ENCODE measurements at places on chromosomes 3 and 15.
A peak's percentile ranks its signal among the peaks of the same experiment; 100 is the strongest.

DNA sequence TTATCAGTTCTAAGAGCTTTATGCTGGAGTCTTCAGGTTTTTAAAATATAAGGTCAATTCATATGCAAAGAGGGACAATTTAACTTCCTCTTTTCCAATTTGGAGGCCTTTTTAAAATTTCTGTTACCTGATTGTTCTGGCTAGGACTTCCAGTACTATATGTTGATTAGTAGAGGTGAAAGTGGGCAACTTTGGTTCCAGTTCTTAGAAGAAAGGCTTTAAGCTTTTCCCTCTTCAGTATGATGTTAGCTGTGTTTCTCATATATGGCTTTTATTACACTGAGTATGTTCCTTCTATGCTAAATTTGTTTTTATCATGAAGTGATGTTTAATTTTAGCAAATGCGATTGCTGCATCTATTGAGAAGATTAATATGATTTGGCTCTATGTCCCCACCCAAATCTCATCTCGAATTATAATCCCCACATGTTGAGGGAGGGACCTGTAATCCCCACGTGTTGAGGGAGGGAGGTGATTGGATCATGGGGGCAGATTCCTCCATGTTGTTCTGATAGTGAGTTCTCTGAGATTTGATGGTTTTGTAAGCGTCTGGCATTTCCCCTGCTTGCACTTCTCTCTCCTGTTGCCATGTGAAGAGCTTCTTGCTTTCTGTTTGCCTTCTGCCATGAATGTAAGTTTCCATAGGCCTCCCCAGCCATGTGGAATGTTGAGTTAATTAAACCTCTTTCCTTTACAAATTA, 33.8 kb downstream of the FAIM start:
- no peak for DNase-seq

DNA sequence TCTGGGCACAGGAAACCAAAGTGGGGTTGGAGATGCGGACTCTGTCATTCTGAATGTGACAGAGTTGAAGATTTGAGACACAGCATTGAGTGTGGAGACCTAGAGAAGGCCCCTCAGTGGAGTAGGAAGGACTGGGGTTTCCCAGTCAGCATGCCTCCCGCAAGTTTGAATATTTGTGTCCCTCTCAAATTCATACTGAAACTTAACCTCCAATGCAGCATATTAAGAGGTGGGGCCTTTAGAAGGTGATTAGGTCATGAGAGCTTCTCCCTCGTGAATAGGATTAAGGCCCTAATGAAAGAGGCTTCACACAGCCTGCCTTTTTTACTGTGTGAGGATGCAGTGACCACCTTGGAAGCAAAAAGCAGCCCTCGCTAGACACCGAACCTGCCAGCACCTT, 8.0 kb downstream of the HDDC3 start:
- DNase-seq: no peak

GRCh38 chr3:128491941-128492670, 895 bp downstream of the GATA2 start:
- DNase-seq: no peak

DNA sequence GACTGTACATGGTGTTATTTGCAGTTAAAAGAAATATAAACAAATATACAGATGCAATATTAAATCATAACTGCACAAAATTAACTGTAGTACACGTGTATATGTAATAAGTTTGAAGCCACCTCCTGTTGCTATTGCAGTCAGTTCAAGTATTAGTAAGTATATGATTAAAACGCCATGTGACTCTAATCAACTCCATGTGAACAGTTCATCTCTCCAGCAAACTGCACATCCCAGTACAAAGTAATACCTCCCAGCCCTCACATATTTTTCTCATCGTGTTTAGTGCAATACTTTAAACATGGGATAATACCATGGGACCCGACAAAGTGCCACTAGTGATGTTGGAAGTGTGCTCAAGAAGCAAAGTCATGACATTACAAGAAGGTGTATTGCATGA, 34.6 kb downstream of the PDCD10 start:
- DNase-seq: no peak

- DNase-seq: no peak
These were observed 662 bp downstream of the UBL7 start for GRCh38 chr15:74460298-74460697.

- DNase-seq: no peak
These were observed 110.8 kb upstream of the NDN start for GRCh38 chr15:23797747-23798446.

GRCh38 chr15:79439236-79439635, 7.1 kb downstream of the MINAR1 start:
- DNase-seq: no peak

GRCh38 chr3:135138776-135139175, 343.7 kb downstream of the EPHB1 start:
- no peak for DNase-seq

GRCh38 chr3:138567403-138567802, 26.7 kb downstream of the CEP70 start:
- no peak for DNase-seq

GRCh38 chr3:143654906-143655305, 193.4 kb downstream of the SLC9A9 start:
- DNase-seq: no peak

DNA sequence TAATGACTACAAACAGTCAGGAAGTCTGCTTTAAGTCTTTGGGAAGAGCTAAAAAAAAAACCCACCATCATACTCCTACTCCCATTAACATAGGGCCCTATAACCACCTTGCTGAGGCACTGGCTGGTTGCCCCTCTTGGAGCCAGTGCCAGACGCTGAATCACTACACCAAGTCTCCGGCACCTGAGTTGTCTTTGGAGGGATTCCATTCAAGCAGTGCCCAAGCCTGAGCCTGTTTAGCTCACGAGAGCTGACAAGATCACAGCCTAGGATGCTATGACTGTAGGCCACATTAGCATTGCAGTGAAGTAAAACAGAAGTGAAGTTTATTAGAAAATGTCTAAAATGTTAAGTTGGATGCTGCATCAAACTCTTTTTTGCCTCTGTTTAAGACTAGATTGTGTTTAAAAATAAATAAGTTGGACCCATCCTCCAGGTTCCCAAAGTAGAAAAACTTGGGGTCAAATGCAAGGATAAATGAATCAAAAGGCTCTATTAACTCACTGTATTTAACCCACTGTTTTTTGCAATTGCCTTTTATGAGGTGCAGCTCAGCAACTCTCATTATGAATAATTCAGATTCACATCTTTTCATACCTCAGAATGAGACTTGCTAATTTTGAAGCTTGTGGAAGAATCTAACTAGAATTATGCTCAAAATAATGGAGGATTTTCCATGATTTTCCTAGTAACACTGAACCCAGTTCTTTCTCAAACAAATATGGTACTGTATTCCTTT, 461.9 kb downstream of the FOXP1 start:
- DNase-seq: no peak

DNA sequence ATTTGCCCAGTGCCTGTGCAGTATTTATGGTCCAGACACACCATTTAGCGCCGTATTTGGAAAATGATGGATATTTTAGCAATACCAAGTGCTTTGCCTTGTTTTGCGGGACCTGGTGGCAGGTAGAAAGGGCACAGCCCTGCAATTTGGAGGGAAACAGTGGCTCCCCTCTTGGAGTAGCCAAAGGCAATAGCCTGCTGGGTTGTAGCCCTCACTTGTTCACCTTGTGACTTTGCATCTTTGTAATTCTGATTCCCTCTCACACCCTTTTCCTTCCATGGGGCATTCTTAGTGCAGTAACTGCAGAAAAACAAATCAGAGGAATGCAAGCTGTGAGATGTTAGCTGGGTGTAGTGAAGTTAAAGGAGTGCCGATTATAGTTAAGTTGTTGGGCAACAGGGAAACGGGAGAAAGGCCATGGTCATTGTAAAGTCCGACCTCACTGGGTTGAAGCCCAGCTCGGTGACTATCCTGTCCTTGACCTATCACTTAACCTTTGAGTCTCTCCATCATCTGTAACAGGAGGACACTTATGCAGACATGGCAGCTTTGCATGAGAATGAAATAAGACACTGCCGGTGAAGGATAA, 131.0 kb upstream of the KLHL25 start:
- DNase-seq: no peak

GRCh38 chr3:176755977-176756376, 441.3 kb downstream of the TBL1XR1 start:
- DNase-seq: no peak

GRCh38 chr3:52623234-52623792, 62.4 kb downstream of the PBRM1 start:
- no peak for DNase-seq

DNA sequence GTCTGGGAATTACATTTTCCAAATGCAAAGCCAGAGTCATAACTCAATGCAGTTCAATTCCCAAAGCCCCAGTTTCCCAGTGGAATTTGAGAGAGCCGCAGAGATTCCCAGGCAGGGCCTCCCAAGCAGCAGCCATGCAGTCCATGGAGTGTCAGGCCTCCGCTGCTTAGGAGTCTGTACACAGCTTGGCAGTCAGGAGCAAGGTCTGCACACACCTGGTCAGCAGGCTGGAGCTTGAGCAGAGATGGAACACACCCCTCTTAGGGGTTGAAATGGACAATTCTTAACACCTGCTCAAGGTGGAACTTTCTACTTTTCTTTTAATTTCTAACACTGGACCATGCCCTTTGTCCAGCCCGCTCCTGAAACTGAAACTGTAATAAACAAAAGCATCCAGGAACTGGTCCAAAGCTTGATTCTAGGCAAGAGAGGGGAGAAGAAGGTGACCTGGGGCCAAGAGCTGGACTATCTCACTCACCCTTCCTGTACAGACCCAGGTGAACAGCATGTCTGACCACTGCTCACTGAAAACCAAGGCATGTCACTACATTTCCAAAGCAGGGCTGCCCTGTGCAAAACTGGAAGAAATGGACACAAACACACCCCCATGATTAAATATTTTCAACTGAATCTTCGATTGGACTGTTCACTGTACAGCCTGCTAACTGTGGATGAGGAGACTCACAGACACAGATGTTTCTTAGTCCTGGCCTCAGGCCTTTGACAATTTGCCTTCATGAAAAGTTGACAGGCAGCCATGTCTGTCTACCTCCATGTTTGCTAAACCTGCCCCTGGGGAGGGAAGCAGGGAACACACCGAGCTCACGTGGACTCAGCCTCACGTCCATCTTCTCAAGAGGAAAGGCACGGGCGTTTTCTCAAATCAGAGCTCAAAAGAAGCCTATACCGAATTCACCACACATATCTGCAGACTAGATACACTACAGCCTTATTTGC, 48.6 kb upstream of the DUSP7 start:
- DNase-seq: no peak

DNA sequence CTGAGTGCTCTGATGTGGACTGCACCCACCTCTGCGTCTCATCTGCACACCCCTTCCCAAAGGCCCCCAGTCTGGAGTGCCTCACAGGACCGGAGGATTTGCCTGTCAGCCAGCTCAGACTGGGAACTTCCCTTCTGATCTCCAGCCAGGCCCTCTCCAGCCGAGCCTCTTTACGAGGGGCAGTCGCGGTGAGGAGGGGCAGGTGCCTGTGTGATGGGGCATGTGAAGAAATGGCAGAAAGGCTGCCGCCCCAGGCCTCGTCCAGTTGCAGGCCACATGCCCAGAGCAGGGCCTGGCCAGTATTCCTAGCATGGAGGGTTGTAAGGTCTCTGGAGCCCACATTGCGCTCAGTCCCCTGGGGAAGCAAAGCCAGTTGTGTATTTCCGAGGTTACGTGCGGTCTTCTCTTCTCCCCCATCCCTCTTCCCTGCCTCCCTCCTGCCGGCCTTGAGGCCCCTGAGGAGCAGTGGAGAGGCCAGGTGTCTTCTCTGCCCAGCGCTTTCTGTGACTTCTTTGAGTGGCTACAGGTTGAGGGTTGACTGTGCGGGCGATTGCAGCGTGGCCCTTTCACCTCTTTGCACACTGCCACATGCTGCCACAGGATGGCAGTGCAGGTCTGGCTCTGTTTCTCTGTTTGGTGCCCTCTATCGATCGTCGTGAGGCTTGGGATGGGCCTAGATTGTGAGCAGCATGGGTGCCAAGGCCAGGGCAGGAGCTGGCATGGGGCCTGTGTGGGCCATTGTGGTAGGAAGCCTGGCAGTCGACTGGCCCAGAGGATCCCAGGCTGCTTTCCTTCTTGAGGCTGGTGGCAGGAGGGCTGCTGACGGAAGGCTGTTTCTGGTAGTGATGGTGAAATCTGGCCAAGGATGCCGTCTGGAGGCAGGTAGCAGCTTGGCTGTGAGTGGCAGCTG, 5.3 kb downstream of the CLK3 start:
- DNase-seq: no peak

DNA sequence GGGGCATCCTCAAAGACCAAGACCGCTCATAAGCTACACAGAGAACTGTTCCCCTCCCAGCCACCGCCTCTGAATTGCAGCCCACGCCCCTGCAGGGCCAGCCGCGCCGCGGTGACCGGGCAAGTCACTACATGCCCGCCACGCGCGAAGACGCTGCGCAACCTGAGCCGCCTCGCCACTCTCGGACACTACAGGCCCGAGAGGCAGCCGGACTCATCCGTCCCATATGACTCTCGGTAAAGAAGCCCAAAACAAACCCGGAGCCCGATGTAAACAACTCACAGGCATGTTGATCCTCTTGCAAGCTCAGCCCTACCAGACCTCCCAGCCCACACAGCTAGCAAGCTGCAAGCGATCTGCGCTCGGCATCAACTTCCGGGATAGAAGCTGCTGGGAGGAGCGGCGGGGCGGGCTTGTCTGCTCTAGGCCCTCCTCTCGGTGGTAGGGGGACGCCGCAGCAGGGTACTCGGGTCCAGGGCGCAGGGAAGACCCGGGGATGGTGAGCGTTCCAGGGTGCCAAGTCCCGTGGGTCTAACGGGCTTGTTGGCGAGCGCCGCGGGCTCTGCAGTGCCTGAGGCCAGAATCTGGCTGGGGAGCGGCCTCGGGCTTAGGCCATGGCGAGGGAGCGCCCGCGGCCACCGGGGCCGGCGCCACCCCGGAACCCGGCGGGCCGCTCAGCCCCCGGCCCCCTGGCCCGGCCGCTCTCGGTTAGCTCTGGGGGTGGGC, at the start of gene RPS27L:
RPS27L (minus strand) TSS at position 360 of the 726 bp plus-strand sequence; CDS start at position 288, 72 bp downstream.
- DNase-seq: peak; percentile 67

DNA sequence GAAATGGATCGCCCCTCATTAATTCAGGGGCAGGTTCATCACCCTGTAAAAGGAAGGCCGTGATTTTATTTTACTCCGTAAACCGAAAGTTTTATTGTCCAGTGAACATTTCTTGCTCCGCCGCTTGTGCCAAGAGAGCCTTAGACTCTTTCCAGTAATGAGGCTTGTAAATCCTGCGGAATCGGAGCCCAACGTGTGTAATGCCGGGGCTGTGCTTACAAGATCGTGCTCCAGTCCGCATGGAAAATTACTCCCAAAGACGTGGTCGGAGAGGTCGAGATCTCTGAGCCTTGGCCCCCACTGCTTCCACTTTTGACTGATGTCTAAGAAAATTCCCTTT, 649 bp upstream of the PLOD2 start:
- DNase-seq: no peak

- no peak for DNase-seq
These were observed 35.0 kb downstream of the CTSH start for GRCh38 chr15:78909791-78910228.

All from stimulated activated CD8-positive, alpha-beta memory T cell treated with anti-CD3 and anti-CD28 coated beads, Interleukin-4, amount 100 ng/mL, for 1 hour (primary cell).